ENCODE measurements at places on chromosomes 2 and 18.

DNA sequence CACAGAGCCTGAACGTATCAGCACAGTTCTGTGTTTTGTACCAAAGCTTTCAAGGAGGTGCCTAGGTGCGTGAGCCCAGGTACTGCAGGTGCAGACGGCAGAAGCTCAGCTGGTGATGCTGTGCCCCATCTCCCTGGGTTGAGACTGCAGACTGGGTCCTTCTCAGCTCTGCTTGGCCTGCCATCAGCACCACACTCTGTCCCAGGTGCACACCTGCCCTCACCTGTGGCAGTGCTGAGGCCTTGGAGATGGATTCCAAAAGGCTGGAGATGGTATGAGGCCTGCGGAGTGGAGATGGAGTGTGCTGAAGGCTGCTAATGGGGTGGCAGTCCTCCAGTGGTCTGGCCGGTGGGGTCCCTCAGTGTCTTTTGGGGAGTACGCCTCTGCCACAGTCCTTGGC, 9.3 kb downstream of the LDLRAD4 start:
- H3K36me3 ChIP-seq = no peaks in the 10 kb centered on the region
- no peak for DNase-seq
- no peak overlapping the region for H3K4me3 ChIP-seq

DNA sequence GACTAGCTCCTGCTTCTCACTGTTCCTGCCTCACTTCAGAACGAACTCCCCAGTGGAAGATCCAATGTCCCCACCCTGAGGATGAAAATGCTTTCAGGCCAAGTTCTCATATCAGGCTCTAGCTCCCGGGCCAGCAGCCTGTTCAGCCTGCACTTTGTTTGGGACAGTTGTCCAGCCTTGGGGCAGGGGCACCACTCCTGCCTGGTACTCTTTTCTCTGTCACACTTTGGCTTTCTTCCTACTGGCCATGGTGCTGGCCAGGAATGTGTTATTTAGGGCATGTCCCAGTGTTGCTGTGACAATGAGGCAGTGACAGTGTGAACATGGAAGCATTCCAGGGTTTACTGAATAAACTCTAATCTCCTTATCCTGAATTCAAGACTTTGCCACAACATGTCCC, 154.1 kb downstream of the GALNT14 start:
- no peak for DNase-seq
- H3K4me3 ChIP-seq = no peak overlapping the region
- H3K27me3 ChIP-seq = no peaks in the 10 kb centered on the region
- no peaks in the 10 kb centered on the region for H3K4me1 ChIP-seq
- H3K36me3 ChIP-seq = no peaks in the 10 kb centered on the region
- no peak overlapping the region for H3K27ac ChIP-seq

GRCh38 chr2:43266711-43267111, 40.3 kb upstream of the ZFP36L2 start:
- H3K27ac ChIP-seq = no peak overlapping the region
- peaks cover 2% of the 10 kb centered on the region for H3K4me1 ChIP-seq
- no peaks in the 10 kb centered on the region for H3K27me3 ChIP-seq
- DNase-seq = no peak

- no peak for DNase-seq
- H3K27ac ChIP-seq = no peak overlapping the region
- no peak overlapping the region for H3K4me3 ChIP-seq
- no peaks in the 10 kb centered on the region for H3K36me3 ChIP-seq
- H3K27me3 ChIP-seq = no peaks in the 10 kb centered on the region
Observed at GRCh38 chr18:28039691-28040090, 137.2 kb downstream of the CDH2 start.

- H3K4me3 ChIP-seq = no peak overlapping the region
- peaks cover 4% of the 10 kb centered on the region for H3K4me1 ChIP-seq
- H3K27me3 ChIP-seq = peaks cover 8% of the 10 kb centered on the region
- DNase-seq = no peak
- H3K27ac ChIP-seq = no peak overlapping the region
- H3K36me3 ChIP-seq = no peaks in the 10 kb centered on the region
Observed at GRCh38 chr2:16640001-16640700, 25.5 kb downstream of the CYRIA start.

GRCh38 chr2:12155303-12156051, 409.0 kb downstream of the LPIN1 start:
- no peaks in the 10 kb centered on the region for H3K36me3 ChIP-seq
- no peak for DNase-seq
- no peaks in the 10 kb centered on the region for H3K4me1 ChIP-seq
- no peaks in the 10 kb centered on the region for H3K27me3 ChIP-seq
- no peak overlapping the region for H3K27ac ChIP-seq
- H3K4me3 ChIP-seq = no peak overlapping the region

DNA sequence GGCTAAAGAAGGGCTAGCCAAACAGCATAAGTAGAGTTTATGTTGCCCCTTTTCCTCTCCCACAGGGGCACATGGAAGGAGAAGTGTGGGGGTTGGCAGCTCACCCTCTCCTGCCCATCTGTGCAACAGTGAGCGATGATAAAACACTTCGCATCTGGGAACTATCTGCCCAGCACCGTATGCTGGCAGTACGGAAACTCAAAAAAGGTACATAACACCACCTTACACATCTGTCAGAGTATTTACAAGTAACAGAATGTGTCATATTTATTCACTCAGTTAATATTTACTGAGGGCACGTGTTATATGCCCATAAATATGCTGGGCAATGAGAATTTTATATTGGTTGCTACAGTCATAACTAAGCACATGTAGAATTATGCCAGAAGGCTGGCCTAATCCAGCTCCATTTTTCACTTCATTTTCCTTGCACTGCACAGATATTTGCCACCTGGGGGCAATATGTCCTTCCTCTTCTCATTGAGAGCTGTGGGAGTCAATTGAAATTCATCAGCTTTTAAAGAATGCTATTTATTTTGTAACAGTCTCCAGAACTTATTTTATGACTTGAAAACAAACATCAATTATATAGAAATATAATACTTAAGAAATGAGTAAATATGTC, 150.6 kb downstream of the RTN4 start:
- no peak overlapping the region for H3K27ac ChIP-seq
- no peaks in the 10 kb centered on the region for H3K27me3 ChIP-seq
- no peak overlapping the region for H3K4me3 ChIP-seq
- H3K4me1 ChIP-seq = peaks cover 17% of the 10 kb centered on the region
- DNase-seq = no peak

DNA sequence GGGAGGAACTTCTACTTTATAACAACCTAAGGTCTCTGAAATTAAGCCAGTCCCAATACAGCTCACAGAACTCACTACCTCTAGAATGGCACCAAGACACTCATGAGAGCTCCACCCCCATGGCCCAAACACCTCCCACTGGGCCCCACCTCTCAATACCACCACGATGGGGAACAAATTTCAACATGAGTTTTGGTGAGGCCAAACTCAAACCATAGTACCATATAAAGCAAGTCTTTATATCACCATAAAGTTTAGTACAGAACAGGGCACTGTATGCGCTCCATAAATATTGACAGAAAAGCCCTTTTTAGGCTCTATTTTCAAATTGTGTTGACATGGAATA, 3.3 kb downstream of the AFG3L2 start:
- no peak for DNase-seq
- peaks cover 35% of the 10 kb centered on the region for H3K36me3 ChIP-seq
- H3K4me3 ChIP-seq = no peak overlapping the region
- no peak overlapping the region for H3K27ac ChIP-seq
- no peaks in the 10 kb centered on the region for H3K27me3 ChIP-seq
- peaks cover 50% of the 10 kb centered on the region for H3K4me1 ChIP-seq

DNA sequence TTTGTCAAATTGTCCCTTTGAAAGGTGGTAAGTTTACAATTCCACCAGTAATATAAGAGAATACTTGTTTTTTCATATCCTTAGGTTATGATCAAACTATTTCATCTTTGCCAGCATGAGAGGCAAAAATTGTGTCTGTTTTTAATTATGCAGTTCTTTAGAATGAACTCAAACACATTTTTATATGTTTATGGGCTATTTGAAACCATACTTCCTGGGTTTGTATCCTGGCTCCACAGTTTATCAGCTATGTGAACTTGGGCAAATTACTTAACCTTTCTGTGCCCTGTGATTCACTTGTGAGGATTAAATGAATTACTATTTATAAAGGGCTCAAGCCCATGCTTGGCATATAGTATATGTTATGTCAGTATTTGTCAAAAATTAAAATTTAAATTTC, 109.4 kb downstream of the TANC1 start:
- H3K27me3 ChIP-seq = no peaks in the 10 kb centered on the region
- no peak overlapping the region for H3K4me3 ChIP-seq

DNA sequence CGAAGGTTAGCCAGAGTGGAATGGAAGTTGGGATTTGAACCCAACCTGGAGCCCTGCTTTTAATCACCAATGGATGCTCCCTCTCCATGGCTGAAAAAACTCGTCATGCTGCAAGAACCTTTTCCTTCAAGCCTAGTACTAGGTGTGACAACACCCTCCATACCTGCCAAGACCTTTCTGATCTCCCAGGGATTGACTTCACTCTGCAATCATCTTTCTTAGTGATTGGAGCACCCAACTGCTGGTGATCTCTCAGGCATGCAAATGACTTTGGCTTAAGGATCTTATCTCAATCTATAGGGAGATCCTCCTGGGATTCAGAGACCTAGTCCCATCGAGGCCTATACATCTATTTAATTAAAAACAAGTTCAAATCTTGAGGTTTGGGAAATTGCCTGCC, 23.5 kb upstream of the ITGB6 start:
- H3K27ac ChIP-seq = no peak overlapping the region
- H3K36me3 ChIP-seq = no peaks in the 10 kb centered on the region
- H3K4me3 ChIP-seq = no peak overlapping the region

DNA sequence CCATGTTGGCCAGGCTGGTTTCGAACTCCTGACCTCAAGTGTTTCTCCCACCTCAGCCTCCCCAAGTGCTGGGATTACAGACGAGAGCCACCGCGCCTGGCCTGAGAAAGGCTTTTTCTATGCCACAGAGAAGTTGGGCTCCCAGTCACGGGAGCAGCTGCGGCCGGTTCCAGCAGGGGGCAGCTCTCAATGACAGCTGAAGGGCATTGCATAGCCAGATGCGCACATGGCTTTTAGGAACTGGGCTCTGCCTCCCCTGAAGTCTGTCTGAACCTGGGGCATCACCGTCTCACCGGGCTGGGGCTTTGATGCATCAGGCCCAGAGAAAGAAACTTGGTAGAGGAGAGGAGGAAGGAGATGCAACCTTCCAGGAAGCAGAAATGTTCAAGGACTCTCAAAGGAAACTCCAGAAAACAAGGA, 84.2 kb upstream of the LAPTM4A start:
- H3K27ac ChIP-seq = no peak overlapping the region
- no peaks in the 10 kb centered on the region for H3K36me3 ChIP-seq
- no peaks in the 10 kb centered on the region for H3K27me3 ChIP-seq
- peak; percentile 35 for DNase-seq
- H3K4me1 ChIP-seq = no peaks in the 10 kb centered on the region

- DNase-seq = no peak
- no peaks in the 10 kb centered on the region for H3K36me3 ChIP-seq
- H3K4me1 ChIP-seq = no peaks in the 10 kb centered on the region
- H3K27me3 ChIP-seq = peaks cover 3% of the 10 kb centered on the region
- no peak overlapping the region for H3K4me3 ChIP-seq
Observed at GRCh38 chr2:16318474-16319195, 347.0 kb downstream of the CYRIA start.

DNA sequence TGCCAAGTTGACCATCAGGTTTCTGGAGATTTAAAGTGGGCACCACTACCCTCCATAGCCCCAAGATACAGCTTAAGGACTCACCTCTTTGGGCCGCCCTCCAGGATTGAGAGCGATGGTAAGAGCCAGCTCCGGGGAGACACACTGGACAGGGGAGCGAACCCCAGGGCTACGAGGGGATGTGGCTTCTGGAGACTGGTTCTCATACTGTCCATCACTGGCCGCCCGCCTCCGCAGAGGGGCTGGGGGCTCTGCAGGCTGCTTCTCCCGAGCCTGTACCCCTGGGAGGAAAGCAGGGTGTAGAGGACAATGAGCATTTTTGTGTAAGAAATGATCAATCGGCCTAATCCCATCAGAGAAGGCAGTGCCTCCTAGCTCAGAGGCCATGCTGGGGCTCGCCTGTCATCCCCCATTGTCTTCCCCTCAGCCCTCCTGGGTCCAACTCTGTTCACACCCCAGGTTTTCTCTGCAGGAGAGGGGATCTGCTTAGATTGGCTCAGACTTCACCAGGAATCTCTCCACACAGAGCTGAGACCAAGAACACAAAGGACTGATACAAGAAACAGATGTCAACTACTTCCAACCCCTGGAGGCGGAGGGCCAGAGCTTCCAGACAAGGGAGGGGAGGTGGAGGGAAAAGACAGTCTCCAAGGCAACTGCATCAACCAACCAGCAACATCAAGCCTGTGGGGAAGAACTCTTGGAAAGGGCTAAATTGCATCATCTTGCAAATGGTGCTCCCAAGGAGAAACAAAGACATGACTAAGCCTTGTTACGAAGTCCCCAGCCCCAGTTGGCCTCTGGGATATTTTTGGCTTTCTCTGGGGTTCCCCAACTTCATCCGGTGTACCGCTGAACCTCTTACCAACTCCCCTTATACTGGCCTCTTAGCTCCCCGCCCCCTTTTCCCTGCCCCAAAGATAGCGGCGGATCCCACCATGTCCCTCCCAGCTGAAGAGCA, 166.6 kb downstream of the TNS1 start:
- no peak overlapping the region for H3K27ac ChIP-seq
- no peak for DNase-seq
- H3K4me1 ChIP-seq = no peaks in the 10 kb centered on the region
- H3K4me3 ChIP-seq = no peak overlapping the region
- no peaks in the 10 kb centered on the region for H3K36me3 ChIP-seq

DNA sequence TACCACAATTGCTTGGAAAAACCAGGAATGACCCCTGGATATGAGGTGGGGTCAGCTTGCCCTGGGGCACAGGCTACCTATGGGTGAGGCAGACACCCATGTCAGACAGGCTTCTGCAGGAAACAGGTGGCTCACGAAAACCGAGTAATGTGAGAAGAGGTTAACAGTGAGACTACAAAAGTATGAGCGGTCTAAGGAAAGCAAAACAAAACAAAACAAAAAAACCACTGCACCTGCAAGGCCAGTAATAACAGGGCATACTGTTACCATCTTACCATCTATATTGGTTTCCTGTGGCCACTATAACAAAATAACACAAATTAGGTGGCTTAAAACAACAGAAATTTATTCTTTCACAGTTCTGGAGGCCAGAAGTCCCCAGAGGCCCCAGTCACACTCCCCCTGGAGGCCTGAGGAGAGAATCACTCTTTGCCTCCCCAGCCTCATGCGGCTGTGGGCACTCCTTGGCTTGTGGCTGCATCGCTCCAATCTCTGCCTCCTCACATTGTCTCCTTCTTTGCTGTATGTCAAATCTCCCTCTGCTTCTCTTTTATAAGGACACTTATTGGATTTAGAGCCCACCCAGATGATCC, 86.6 kb upstream of the EPC2 start:
- H3K27ac ChIP-seq = no peak overlapping the region
- DNase-seq = no peak
- H3K27me3 ChIP-seq = no peaks in the 10 kb centered on the region
- H3K4me1 ChIP-seq = no peaks in the 10 kb centered on the region
- H3K4me3 ChIP-seq = no peak overlapping the region

DNA sequence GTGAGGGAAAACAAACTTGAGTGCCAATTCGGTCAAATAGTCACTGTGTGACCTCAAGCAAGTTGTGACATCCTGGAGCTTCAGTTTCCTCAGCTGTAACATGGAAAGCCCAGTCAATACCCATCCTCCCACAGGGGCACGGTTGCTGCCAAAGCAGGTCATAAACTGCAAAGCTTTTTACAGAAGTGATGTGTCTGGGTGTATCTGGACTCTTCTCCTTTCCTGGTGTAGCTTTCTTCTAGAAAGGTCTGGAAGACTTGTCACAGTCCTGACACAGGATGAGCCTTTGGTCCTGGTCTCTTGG, 4.2 kb upstream of the AFF3 start:
- DNase-seq = no peak
- H3K4me3 ChIP-seq = no peak overlapping the region
- peaks cover 5% of the 10 kb centered on the region for H3K36me3 ChIP-seq
- H3K4me1 ChIP-seq = peaks cover 18% of the 10 kb centered on the region
- peaks cover 7% of the 10 kb centered on the region for H3K27me3 ChIP-seq

Measured in activated naive CD8-positive, alpha-beta T cell treated with anti-CD3 and anti-CD28 coated beads for 36 hours (primary cell).